ENCODE measurements at places on chromosomes 5 and 9. TPM values are rescaled to one million over a fixed set of nuclear protein-coding genes. Genes with fewer than 3 reads are reported as not detected.
A peak's percentile ranks its signal among the peaks of the same experiment; 100 is the strongest.

The TTC23L gene
- not detected for total RNA-seq

The PLPPR1 gene
- 0.15 TPM for total RNA-seq

The SLC6A3 gene
- total RNA-seq: not detected

The PTPN3 gene
- total RNA-seq: 11.3 TPM

The SLC6A18 gene
- total RNA-seq: not detected

The PRDM9 gene
- total RNA-seq: not detected

The PPP2R2B gene
- 0.03 TPM for total RNA-seq

The SAXO1 gene
- total RNA-seq: not detected

The PROB1 gene
- total RNA-seq: 2.0 TPM

The FAM153A gene
- not detected for total RNA-seq

The C7 gene
- total RNA-seq: not detected

The OR2V2 gene
- not detected for total RNA-seq

GRCh38 chr9:75451505-75451904, 363.2 kb downstream of the OSTF1 start:
- DNase-seq: no peak

DNA sequence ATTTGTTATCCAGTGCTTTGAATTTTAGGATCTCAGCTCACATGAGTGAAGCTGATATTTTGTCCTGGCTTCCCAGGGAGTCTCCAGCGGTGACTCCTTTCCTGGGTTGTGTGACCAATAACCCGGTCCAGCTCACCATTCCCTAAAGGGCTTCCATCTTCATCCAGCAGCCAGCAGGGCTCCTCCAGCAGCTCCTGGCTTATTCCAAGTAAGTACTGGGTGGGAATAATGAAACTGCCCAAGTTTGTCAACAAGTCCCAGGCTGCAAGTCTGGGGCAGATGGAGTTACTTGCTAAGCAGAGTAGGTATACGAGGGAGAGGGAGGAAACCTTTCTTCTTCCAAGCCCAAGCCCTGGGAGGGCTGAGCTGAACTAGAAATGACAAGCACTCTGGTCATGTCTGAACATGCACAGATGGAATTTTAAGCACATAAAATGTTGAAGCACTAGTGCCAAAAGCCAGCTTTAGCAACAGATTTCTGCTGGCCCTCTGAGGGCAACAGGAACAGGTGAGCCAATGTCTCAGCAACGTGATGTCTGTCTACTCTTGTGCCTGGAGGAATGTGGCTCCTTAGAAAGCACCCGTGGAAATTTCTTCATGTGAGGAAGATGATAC, 153.7 kb upstream of the DAPK1 start:
- no peak for DNase-seq

- peak; percentile 99 for DNase-seq
These were observed 16.2 kb downstream of the MIGA2 start for GRCh38 chr9:129052592-129052991.

DNA sequence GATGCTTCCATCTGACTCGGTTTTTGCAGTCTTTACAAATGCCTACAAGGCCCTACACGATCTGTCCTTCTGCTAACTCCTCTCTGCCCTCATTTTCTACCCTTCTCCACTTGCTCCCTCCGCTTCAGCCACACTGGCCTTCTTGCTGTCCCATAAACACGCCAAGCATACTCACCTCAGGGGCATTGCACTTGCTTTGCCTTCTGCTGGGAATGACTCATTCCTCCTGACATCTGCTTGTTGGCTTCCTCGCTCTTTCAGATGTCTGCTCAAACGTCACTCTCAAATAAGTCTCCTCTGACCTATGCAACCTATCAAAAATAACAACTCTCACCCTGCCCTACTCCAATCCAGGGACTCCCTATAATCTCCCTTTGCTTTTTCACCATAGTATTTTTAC, 28.2 kb downstream of the CDC25C start:
- no peak for DNase-seq

GRCh38 chr9:2307480-2307879, 292.3 kb downstream of the SMARCA2 start:
- no peak for DNase-seq

GRCh38 chr5:110104726-110105669, 415.3 kb downstream of the MAN2A1 start:
- no peak for DNase-seq

- DNase-seq: no peak
These were observed 232.3 kb downstream of the IRX2 start for GRCh38 chr5:2519153-2519552.

GRCh38 chr5:172556971-172557461, 84.0 kb upstream of the NEURL1B start:
- no peak for DNase-seq

DNA sequence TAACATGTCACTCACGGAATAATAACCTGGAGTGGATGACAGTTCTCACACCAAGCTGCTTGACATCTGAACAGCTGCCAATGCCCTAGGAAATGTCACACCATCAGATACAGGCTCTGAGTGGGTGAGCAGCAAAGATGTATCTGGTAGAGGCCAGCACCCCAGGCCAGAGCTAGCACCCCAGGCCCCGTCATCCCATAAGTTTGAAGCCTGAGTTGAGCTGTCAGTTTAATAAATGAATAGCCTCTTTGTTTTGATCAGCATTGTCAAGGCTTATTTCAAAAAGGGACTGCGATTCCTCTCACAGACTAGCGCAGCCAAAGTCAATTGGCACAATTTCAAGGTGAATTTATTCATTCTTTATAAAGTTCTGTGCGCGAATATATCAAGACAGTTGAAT, 1327.1 kb downstream of the MAT2B start:
- no peak for DNase-seq

GRCh38 chr9:132063281-132063680, 16.4 kb downstream of the MED27 start:
- no peak for DNase-seq

DNA sequence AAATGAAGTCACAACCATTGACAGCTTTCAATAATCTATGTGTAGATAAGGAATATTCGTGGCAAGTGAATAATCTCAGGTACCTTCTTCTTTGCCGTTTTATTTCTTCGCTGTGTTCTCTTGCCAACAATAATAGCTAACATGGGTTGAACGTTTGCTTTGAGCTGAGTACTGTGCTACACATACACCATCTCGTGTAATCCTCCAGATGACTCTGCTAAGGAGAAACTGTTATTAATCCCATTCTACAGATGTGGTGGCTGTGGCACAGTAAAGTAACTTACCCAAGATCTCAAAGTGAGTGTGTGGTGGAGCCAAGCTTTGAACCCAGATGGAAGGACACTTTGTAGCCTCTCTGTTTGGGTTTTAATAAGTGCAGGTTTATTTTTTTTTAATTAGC, 179.7 kb downstream of the C9orf152 start:
- DNase-seq: no peak

DNA sequence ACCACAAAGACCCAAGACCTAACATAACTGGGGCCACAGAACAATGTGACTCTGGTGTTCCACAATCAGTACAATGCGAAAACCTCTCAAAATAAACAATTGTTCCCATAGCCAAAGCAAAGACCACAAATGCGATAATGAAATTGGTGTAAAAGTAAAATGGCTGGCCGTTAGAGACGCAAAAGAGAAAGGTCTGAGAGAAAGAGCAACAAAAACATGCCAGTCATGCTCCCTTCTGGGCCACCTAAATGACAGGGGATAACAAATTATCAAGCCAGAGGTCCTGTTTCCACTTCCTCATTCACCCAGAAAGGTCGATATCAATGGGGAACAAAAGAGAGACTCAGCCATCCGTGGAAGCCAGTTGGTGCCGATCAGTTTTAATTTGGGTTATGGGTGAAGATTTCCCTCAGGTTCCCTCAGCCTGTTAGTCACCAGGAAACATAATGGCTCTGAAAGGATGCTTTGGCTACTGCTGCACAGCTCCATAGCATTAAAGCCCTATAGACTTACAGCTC, 9.2 kb upstream of the CFAP95 start:
- DNase-seq: no peak

DNA sequence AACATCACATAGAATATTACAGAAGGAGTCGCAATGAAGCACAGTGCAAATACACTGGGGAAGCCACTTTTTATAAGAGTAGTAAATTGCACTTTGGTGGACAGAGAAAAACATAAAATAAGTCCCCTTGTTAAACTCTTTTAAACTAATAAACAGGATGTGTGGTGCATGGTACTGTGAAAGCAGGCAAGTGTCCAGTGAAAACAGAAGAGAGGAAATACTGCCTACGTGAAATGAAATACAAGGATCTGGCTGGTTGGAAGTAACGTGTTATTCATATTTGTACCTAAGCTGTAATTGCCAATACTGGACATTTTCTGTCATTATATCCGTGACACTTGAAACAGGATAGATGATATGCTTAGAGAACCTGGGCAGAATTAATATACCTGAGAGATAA, 191.9 kb upstream of the SLC27A6 start:
- no peak for DNase-seq

DNA sequence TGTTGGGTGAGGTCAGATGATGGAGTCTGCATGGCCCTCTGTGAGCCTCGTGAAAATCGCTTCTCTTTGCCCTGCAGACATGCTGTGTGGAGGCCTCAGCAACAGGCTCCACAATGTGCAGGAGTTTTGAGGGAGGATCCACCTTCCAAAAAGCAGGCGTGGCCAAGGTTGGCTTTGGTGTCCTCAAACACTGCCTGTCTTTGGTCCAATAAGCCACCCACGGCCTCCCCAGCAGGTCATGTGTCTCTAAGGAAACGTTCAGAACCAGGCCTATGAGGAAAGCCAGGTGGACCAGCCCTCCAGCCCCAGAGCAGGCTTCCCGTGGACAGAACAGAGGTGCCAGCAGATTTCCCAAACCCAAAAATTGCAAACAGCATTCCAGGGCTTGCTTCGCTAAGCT, 340.7 kb upstream of the IRX2 start:
- no peak for DNase-seq

DNA sequence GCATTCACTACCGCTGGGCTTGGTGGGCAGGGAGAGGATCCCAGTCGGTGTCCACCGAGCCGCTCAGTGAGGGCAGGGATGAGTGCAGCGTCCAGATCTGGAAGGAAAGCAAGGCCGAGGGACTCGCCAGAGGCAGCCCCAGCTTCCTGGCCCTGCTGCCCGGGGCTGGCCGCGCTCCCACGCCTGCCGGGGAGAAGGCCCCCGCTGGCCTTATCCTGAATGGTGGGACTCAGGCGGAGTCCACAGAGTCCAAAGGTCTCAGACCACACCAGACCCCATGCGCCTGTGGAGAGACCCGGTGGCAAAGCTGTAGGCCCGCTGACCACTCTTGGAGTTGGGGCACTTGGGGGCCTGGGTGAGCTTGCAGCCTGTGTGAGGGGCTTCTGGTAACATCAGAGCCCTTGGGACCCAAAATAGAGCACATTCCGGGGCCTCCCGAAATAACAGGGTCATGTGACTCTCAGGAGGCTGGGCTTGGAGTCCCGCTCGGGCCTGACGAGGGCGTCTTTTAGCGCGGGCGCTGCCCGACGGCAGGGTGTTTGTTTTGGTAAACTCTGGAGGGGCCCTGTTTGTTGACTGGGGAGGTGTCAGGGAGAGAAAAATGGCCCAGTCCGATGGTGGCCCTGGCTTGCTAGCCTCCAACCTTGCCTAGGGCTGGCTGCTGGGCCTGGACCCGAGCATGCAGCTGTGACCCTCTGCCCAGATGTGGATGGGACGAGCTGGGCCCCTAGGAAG, 2.8 kb downstream of the RXRA start:
- DNase-seq: peak; percentile 59

- DNase-seq: peak; percentile 6
These were observed 66.7 kb upstream of the FOXE1 start for GRCh38 chr9:97786341-97786740.

DNA sequence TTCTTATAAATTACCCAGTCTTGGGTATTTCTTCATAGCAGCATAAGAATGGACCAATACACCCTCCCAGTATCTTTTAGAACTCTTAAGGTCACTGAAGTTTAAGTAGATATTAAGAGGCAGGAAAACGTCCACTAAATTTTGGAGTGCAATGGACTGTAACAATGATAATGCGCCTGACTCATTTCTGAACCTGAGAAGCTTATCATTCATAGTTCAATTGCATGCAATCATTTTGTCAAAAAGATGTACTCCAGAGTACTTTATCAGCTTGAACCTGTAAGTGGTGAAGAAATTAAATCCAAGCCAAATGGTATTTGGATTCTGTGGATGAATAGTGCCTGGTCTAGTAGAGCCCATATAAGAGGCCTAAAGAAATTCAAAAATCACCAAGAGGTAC, 196.5 kb upstream of the CDH9 start:
- DNase-seq: no peak

GRCh38 chr5:180607861-180608571, 16.7 kb upstream of the SCGB3A1 start:
- no peak for DNase-seq

GRCh38 chr9:17229945-17230560, 95.2 kb downstream of the CNTLN start:
- peak; percentile 1 for DNase-seq

- peak; percentile 51 for DNase-seq
These were observed 43.1 kb downstream of the BOD1 start for GRCh38 chr5:173573126-173573960.

DNA sequence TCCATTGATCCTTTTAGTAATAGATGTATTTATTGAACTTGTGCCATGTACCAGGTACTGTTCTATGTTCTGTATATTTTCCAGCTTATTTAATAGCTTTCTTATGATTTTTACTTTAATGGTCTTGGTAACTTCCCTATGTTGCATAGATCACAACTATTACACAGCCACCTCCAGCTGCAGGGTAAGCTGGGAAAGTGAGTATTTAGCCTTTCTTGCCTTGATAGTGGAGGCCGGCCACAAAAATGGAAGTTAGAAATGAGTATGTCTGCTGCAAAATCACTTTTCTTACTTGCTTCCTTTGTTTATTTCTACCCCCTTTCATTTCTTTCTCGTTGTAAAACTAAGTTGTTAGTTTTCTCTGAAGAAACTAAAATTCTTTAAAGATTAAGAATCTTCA, 43.1 kb upstream of the ANKDD1B start:
- DNase-seq: no peak

GRCh38 chr5:118701791-118702190, 286.6 kb downstream of the DTWD2 start:
- no peak for DNase-seq

DNA sequence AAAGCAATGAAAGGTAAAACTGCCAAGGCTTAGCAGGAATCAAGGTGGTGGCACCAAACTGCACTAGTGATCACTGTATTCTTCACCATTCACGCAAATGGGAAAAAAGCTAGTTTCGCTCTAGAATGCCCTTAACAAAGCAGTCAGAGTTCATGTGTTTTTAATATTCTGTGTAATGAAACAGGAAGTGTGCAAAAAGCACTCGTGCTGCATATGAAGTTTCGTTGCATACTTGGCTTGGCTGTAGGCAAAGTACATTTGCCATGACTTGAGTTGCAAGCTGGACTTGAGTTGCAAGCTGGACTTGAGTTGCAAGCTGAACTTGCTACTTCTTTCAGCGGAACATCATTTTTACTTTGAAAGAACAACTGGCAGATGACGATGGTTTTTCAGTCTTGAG, 55.4 kb downstream of the FOXI1 start:
- no peak for DNase-seq

DNA sequence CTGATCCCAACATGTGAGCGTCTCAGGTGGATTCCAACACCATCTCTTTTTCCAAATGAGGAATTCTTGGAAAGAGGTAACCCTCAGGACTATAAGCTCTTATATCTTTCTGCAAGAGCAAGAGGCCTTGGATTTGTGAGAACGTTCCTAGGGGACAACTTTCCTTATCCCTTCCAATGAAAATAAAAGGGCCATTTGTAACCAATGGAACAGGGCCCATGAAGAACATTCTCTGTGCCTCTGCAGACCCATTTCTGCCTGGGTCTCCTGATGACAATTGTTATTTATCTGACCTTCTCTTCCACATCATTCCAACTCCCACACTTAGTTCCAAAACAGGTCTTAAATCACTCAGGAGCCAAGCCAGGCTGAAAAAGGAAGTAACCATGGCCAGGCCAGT, 202.6 kb downstream of the ZNF462 start:
- DNase-seq: no peak

All from HT-29 (cell line).